Ascending aorta (tissue), 2 donors: ENCODE measurements at places on chromosomes 7 and 10. TPM values are rescaled to one million over a fixed set of nuclear protein-coding genes. Genes with fewer than 3 reads are reported as not detected.

Gene CFAP43
- 0.96 TPM for total RNA-seq

Gene DRGX
- not detected for total RNA-seq

Gene LEP
- total RNA-seq, result not detected

Gene LIPF
- total RNA-seq, result 7.1 TPM

Gene CALN1
- 1.2 TPM for total RNA-seq

Gene SLC39A12
- not detected for total RNA-seq

Gene OR2A5
- total RNA-seq, result not detected

Gene ADCY1
- total RNA-seq, result 3.6 TPM

Gene UNCX
- not detected for total RNA-seq

Gene NME8
- 0.96 TPM for total RNA-seq

Gene PILRA
- 25.8 TPM for total RNA-seq

Gene MINDY4
- total RNA-seq, result 6.0 TPM

Gene ADRB1
- total RNA-seq, result not detected

Gene CRYGN
- not detected for total RNA-seq

Gene HOXA7
- 12.0 TPM for total RNA-seq

Gene HYAL4
- total RNA-seq, result not detected

Gene TMEM213
- not detected for total RNA-seq

Gene BEND7
- total RNA-seq, result 6.9 TPM

Gene TACC2
- 69.1 TPM for total RNA-seq

Gene SFTPA1
- total RNA-seq, result not detected

Gene SLC16A9
- 2.9 TPM for total RNA-seq

Gene OR2A42
- total RNA-seq, result not detected

Gene ANKMY2
- 11.2 TPM for total RNA-seq

Gene MSMB
- not detected for total RNA-seq

Gene SLC13A4
- total RNA-seq, result 0.21 TPM

Gene ALOX5
- total RNA-seq, result 23.1 TPM

Gene WEE2
- total RNA-seq, result not detected

Gene EEPD1
- 14.0 TPM for total RNA-seq

Gene LZTS2
- 169 TPM for total RNA-seq

Gene KCP
- total RNA-seq, result 1.2 TPM

Gene HGF
- 11.7 TPM for total RNA-seq

Gene CDK14
- total RNA-seq, result 5.1 TPM
